ENCODE measurements at places on chromosomes 12 and 14. TPM values are rescaled to one million over a fixed set of nuclear protein-coding genes. Genes with fewer than 3 reads are reported as not detected.

Gene SERPINA5
- polyA plus RNA-seq = 15.3 TPM

Gene VWF
- polyA plus RNA-seq = 10.1 TPM

Gene OR2AP1
- not detected for polyA plus RNA-seq

Gene ACSM4
- polyA plus RNA-seq = not detected

Gene TSHR
- polyA plus RNA-seq = not detected

Gene TMEM119
- 25.5 TPM for polyA plus RNA-seq

Gene PRPF39
- 74.2 TPM for polyA plus RNA-seq

DNA sequence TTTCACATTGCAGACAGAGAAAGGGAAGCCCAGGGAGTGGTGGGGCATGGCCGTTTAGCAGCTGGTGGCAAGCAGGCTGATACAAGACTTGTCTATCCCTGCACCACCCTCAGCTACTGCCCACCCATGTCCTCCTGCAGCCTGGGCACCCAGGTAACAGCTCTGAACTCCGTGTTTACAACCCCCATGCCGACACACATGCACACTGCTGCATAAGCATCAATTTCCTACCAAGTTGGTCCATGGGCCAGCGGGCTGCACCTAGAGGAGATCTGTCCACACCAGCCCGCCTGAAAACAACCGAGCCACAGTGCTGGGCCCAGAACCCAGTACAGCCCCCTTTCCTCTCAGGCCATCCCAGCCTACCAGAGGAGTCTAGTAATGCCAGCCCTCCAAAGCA, 75.9 kb upstream of the C14orf180 start:
- DNase-seq = no peak

DNA sequence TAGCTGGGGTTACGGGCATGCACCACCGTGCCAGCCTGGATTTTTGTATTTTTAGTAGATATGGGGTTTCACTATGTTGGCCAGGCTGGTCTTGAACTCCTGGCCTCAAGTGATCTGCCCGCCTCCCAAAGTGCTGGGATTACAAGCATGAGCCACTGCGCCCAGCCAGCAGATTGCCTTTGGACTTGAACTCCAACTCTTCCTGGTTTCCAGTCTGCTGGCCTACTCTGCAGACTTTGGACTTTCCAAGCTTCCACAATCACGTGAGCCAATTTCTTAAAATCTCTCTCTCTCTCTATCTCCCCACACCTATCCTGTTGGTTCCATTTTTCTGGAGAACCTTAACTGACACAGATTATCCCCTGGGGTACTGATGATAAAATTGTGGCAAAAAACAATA, 55.0 kb downstream of the EMP1 start:
- DNase-seq = no peak

- no peak for DNase-seq
Observed at GRCh38 chr12:116980083-116980482, 69.3 kb downstream of the FBXW8 start.

DNA sequence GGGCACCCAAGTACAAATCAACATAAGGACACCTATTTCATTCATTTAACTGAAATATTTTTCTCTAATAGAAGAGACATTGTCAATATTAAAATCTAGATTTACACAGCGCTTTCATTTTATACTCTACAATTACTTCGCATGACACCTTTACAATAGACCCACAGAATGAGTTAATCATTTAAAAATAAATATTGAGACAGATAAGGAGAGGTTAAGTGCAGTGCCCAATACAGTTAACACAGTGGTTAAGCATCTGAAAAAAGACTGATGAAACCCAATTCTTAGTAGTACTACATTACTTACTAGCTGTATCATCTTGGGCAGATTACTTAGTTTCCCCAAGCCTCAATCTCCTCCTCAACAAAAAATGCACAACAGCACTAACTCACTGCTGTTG, 116.2 kb downstream of the DENND5B start:
- no peak for DNase-seq

DNA sequence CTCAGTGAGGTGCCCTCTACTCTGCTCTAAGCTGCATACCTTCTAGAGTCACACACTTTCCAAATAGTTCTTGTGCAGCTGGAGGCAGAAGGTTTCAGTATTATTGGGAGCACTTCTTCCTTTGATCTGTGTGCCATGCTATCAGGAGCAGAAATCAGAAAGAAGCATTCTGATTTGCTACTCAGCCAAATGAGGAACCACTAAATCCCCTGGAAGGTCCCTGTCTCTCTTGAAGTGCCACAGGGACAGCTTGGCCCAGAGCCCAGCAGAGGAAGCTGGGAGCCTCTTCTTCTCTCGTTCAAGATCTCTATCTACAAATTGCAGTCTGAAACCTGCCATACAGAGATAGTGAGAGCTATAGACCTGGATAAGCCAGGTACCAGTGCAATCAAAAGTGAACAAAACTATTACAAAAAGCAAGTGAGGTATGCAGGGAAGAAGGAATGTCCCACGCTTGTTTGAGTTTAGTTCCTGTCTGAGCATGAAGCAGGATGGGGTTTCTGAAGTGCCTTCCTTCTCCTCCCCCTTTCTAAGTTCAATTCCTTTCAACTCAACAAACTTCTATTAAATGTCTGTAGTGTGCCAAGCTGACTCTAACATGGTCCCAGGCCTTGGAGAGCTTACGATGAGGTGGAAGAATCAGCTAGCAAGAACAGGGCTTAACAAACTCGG, 100.9 kb upstream of the PARP11 start:
- DNase-seq = no peak

DNA sequence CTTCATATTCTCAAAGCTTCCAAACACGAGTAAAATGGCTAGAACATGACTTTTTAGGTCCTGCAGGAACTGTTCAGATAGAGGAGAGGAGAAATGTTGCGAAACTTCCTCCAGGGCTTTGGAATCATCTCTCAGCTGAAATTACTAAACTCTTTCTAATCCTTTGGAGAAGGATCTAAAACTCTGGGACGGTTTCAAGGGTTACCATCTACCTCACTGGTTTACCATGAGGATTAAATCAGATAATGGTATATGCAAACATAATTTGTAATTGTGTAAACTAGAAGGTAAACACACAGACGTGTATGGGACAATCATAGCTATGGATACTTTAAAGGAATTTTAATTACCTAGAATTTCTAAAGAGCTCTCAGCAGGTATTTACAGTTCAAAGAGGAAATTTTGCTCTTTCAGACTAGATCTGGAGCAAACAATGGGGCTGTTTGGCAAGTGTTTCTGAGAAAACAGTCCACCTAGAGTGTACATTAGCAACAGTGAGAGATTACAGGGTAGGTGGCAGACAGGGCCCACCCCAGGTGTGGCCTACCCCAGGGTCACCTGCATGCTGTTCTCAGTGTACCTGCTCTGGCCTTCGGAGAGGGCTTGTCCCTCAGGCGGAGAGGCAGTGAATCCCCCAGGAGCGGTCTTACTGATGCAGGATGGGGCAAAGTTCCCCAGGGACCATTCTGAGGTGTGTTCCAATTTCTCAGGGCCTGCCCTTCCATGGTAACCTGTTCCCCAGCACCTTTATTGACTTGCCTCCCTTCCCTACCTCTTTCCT, 124.7 kb upstream of the MAX start:
- DNase-seq = no peak
